Activated CD4-positive, CD25-positive, alpha-beta regulatory T cell (primary cell): ENCODE measurements at places on chromosomes 16 and 17.

GRCh38 chr16:51834133-51834532 lies 683.1 kb upstream of the SALL1 start:
- no peak for DNase-seq

- DNase-seq, result no peak
Observed at GRCh38 chr16:49108611-49109010, 173.0 kb downstream of the CBLN1 start.

DNA sequence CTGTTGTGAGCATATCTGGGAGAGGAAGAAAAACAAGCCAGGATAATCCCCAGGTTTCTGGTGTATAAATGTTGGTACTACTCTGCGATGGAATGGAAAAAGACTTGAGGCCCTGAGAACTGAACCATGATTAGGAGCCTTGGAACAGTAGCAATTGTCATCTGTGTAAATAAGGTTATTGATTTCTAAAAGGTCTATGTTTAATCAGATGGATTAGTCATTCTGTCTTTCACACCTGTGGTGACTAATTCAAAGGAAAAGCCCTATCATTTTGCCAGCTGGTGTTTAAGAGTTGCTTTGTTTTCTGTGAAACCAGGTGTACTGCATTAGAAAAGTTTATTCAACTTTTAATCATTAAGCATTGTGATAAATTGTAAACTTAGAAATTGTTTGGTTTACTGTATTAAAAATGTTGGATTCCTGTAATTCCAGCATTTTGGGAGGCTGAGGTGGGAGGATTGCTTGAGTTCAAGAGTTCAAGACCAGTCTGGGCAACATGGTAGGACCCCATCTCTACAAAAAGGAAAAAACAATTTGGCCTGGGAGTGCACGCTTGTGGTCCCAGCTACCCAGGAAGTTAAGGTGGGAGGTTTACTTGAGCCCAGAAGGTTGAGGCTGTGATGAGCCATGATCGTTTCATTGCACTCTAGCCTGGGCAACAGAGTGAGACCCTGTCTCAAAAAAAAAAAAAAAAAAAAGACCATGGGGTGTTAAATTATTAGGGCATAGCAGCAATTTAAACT lies 29.0 kb upstream of the KPNB1 start:
- no peak for DNase-seq

DNA sequence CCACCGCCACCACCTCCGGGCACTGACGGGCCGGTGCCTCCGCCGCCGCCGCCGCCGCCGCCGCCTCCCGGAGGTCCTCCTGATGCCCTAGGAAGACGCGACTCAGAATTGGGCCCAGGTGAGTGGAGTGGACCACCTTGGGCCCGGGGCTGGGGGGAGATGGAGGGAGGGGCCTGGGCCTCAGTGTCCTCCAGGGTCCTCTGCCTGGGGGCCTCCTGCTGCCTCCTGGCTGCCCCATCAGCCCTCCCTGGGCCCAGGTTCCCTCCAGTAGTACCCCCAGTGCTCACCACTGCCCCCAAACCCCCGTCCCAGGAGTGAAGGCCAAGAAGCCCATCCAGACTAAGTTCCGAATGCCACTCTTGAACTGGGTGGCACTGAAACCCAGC lies 19.9 kb downstream of the SPATA32 start:
- no peak for DNase-seq

- no peak for DNase-seq
Observed at GRCh38 chr17:43722870-43723665, 35.5 kb downstream of the SOST start.

DNA sequence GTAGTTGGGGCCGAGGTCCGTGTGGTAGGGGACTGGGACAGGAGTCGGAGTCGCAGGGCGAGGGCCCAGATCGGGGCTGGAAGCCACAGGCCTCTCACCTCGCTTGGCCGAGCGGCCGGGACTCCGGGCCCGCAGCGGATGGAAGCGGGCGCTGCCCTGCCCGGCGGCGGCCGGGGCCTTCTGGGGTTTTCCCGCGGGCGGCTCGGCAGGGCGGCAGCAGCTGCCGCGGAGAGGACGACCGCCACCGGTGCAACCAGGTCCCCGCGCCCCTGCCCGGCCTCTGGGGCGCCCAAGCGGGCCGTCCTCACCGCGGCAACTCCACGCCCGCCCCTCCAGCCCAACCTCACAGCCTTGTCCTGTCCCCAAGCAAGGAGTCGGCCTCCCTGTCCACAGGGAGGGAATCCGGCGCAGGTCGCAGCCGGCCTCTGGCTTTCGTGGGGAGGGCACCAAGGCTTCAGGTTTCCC lies 15.6 kb upstream of the UTP6 start:
- DNase-seq, result no peak

DNA sequence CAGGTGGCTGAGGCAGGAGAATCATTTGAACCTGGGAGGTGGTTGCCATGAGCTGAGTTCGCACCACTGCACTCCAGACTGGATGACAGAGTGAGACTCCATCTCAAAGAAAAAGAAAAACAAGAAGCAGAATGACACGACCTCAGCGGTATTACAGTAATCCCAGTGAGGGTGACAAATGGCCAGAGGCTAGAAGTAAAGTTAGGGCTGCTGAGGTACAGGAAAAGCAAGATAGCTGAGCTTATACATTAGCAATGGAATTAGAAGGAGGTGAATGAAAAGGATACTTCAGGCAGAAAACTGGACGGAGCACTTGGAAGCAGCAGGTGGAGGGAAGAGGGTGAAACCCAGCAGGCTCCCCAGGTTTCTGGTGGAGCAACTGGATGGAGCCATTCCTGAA lies 26.1 kb upstream of the AMZ2 start:
- no peak for DNase-seq

GRCh38 chr17:80604009-80604669 lies 59.5 kb downstream of the RPTOR start:
- DNase-seq, result no peak

DNA sequence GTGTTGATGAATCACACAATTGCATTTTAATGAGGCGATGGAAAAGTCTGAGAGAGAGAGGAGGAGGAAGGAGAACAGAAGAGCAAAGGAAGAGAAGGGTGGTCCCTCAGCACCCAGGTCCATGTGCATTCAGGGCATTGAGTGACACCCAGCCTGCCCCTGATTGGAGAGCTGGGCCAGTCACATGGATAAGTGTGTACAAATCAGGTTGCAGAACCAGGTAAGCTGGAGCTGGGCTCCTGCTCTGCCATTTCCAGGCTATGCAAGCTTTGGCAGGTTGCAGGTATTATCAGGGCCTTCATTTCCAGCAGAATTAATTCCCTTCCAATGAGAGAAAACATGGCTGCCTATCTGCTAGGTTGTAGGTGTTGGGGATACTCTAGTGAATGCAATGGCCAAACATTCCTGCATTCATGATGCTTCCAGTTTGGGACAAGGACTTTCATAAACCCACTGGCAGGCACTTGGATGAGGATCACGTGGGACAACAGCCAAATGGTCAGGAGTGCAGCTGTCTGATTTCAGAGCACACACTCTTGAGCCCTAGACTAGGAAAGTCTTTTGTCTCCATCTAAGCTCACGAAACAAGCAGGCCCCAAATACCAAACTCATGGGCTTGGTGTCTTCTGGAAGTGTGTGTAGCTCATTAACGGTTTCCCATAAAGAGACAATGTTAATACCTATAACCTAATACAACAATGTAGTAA lies 577.9 kb upstream of the CDH5 start:
- DNase-seq, result no peak

- no peak for DNase-seq
Observed at GRCh38 chr17:79459003-79459655, 151.7 kb downstream of the RBFOX3 start.

- DNase-seq, result no peak
Observed at GRCh38 chr17:61491981-61492380, 39.8 kb downstream of the TBX4 start.

GRCh38 chr16:22672830-22673210 lies 141.1 kb upstream of the HS3ST2 start:
- DNase-seq, result no peak

DNA sequence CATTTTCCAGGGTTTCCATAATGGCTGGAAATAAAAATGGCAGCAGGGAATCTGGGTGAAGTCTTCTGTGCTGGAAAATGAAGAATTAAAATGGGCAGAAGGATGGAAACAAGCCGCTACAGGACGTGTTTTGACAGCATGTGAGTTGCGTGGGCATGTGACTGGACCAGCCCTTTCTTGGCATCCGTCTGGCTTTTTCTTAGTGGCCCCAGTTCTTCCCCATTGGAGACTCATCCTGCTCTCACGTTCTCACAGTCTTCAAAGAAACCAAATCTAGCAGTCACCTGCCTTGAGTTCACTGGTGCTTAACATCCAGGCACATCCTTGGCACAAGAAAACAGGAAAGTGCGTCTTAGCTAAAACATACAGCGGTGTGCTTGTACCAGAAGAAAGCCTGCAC lies 180.2 kb upstream of the CACNG5 start:
- no peak for DNase-seq

DNA sequence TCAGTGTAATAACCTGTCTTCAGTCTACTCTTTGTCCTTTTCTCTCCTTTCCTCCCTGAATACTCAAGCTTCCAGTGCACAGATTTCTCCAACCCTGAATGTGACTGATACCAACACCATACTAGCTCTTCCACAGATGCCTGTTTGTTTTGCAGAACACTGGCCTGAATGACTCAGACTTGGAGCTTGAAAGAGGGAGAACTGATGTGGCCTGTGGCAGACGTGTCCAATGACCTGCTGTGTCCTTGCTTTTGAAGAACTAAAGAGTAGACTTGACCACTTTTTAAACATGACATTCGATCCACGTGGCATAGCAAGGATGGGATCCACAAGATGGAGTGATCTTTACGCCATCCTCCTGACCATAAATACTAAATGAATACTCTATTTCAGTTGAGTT lies 361.0 kb downstream of the WWOX start:
- DNase-seq, result no peak

GRCh38 chr16:10494343-10495030 lies 85.9 kb downstream of the EMP2 start:
- DNase-seq, result no peak

- DNase-seq, result no peak
Observed at GRCh38 chr16:75032655-75033054, 33.8 kb downstream of the ZNRF1 start.

DNA sequence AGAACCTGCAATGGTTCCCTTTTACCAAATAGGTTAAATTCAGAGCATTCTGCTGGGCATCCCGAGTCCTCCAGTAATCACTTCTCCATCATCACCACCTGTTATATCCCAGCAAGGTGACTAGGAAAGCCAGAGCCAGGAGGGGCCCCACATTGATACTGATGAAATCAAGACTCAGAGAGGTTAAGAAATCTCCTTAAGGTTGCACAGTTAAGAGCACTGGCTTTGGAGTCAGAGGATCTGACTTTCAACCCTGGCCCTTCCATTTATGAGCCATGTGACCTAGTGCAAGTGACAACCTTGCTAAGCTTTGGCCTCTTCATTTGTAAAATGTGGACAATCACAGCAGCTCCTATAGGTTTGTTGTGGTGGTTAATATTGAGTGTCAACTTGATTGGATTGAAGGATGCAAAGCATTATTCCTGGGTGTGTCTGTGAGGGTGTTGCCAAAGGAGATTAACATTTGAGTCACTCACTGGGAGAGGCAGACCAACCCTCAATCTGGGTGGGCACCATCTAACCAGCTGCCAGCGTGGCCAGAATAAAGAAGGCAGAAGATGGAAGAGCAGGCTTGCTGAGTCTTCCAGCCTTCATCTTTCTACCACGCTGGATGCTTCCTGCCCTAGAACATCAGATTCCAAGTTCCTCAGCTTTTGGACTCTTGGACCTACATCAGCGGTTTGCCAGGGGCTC lies 194.2 kb upstream of the ASIC2 start:
- DNase-seq, result no peak

DNA sequence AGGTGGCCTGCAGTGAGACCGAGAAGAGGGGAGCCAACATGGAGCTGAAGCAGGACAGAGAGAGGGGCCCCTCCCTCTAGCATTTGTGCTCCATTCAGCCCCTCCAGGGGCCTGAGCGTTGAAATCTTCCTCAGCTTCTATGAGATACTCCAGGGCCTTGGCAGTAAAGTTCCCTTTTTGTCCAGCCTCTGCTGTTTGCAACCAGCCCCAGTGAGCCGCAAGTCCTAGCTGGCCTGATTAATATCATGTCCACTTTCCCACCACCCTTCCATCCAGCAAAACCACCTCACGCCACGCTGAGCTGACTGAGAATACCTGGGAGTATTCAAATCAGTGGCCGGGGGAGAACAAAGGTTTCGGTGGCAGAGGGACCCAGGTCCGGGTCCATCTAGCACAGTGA lies 11.7 kb upstream of the RPH3AL start:
- DNase-seq, result no peak

GRCh38 chr17:36946726-36947091 lies 2.0 kb upstream of the AATF start:
- DNase-seq, result no peak

DNA sequence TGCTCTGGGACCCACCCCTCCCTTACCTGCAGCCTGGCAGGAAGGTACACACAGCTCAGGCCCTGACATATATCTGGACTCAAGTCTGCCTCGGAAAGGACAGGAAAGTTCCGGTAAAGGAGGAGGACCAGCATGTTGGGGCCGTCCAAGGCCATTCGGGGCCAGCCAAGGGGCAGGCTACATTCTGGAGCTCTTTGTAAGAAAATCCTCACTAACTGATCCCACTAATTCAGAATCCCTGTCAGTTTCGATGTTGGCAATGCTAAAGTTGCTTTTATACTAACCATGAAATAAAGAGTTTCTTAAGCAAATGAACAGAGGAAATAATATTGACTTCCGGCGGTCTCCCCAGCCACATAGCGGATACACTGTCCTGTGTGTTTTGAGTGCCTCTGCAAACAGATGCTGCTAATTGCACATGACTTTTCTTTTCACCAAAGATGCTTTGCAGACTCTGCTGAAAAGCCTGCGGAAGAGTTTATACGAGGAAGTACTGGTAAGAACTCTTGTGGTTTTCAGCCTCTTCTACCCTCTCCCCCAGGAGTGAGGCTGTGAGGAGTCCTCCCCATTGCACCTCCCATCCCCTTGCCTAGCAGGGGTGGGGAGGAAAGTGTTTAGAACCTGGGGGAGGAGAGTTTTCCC lies 54.8 kb downstream of the PLXDC1 start:
- DNase-seq, result peak; percentile 5

GRCh38 chr17:862582-862981 lies 80.4 kb downstream of the MRM3 start:
- DNase-seq, result no peak

- no peak for DNase-seq
Observed at GRCh38 chr16:75083813-75084212, 32.8 kb downstream of the LDHD start.

GRCh38 chr17:11205659-11206058 lies 35.4 kb upstream of the SHISA6 start:
- DNase-seq, result no peak

- no peak for DNase-seq
Observed at GRCh38 chr16:83520596-83520995, 287.2 kb upstream of the HSBP1 start.

GRCh38 chr16:51419768-51420167 lies 268.7 kb upstream of the SALL1 start:
- DNase-seq, result no peak

DNA sequence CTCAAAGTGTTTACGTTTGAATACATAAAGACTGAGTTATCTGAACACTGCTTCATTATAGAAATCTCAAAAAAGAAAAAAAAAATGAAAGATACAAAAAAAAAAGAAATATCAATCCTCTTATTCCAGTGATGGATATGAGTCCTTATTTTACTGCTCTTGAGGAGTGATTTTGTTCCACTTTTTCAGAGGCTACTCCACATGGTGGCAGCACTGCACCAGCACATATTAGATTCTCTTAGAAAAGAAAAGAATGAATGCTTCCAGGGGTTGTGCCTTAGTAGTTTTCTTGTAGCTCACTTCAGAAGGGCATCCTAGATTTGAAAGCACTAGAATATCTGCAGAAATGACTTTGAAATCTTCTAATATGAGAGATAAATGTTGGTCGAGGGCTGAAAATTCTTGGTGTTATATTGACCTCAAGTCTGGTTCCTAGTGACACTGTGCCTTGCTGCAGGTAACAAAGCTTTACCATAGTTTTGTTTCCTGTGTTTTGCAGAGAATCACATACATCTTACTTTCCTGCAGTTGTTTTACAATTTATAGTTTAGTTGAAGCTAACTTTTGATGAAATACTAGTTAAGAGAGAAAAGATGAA lies 25.9 kb downstream of the AP2B1 start:
- no peak for DNase-seq
